Omental fat pad (tissue), 4 donors: ENCODE measurements at places on chromosomes 1 and 21. TPM values are rescaled to one million over a fixed set of nuclear protein-coding genes. Genes with fewer than 3 reads are reported as not detected.

ETV3L gene
- not detected for total RNA-seq

PCP4L1 gene
- total RNA-seq, result 0.56 TPM

YY1AP1 gene
- 129 TPM for total RNA-seq

MTF1 gene
- 7.0 TPM for total RNA-seq

KLF17 gene
- 0.24 TPM for total RNA-seq
